Cortex of kidney (tissue), 1 donor: ENCODE measurements at places on chromosomes 4 and X.

GRCh38 chrX:128975745-128976144, 547.5 kb downstream of the SMARCA1 start:
- DNase-seq, result no peak

GRCh38 chr4:146159384-146160058, 16.0 kb upstream of the LSM6 start:
- no peak for DNase-seq

- no peak for DNase-seq
These were observed 494.9 kb downstream of the IDS start for GRCh38 chrX:149010013-149010852.

GRCh38 chrX:136626891-136627290, 21.1 kb upstream of the CD40LG start:
- DNase-seq, result no peak

- DNase-seq, result no peak
These were observed 127.7 kb downstream of the IRF2 start for GRCh38 chr4:184346682-184347081.

- DNase-seq, result no peak
These were observed 73.3 kb downstream of the CYLC1 start for GRCh38 chrX:83934220-83934619.

GRCh38 chrX:49166914-49167739, 4.6 kb downstream of the MAGIX start:
- peak; percentile 1 for DNase-seq

DNA sequence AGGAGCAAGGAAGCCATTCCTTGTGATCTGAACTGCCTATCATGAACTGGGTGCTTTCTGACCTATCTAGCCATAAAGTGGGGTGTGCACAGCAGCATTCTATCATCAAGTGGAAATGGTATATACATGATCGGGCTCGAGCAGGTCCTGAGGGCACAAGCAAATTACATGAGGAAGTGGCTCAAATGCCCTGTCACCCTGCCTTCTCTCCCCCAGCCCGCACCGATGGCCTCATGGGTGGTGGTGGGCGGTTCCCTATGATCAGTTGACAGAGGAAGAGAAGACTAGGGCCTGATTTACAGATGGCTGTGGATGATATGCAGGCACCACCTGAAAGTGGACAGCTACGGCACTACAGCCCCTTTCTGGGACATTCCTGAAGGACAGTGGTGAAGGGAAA, 46.3 kb upstream of the BCLAF3 start:
- DNase-seq, result no peak

DNA sequence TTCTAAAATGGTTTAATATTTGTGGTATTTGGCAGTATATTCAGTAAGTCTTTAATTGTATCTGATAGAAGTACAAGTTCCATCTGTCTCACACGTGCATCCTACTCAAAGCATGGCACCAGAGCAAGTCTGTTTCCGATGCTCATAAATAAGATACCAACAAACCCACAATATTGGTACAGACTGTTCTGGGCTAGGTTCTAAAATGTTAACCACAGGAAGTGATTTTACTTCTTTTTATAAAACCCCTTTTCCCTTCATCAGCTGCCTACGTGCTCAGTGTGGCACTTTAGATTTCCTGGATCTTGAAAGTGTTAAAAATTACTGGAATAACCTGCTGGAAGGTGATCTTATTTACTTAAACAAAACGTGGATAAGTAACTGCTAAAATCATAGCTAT, 165.1 kb downstream of the CFAP299 start:
- DNase-seq, result no peak

DNA sequence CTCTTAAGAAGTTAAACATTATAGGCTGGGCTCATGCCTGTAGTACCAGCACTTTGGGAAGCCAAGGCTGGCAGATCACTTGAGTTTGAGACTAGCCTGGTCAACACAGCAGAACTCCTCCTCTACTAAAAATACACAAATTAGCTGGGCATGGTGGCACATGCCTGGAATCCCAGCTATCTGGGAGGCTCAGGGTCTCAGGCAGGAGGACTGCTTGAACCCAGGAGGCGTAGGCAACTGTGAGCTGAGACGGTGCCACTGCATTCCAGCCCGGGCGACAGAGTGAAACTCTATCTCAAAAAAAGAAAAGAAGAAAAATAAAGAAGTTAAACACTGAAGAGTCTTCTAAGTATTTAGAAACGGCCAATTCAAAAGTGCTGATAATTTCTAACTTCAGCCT, 164.3 kb upstream of the GALNTL6 start:
- no peak for DNase-seq

- no peak for DNase-seq
These were observed 18.6 kb upstream of the ADRA2C start for GRCh38 chr4:3747581-3747904.

- no peak for DNase-seq
These were observed 230.6 kb downstream of the NSUN7 start for GRCh38 chr4:40980318-40980883.

DNA sequence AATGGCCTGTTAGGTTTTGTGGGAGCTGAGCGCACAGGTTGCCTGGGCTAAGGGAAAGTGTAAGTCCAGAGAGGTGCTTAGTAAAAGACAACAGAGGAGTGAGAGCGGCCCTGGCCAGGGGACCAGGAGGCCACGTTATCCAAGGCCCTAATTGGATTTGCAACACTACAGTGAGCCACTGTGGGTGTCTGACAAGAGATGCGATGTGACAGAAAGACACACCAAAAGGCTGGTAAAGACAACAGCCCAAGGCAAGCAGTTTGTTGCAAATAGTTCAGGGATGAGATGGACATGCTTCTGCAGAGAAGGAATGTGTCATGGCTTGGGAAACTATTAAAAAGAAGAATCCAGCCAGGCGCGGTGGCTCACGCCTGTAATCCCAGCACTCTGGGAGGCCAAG, 162.7 kb upstream of the KIT start:
- DNase-seq, result no peak

DNA sequence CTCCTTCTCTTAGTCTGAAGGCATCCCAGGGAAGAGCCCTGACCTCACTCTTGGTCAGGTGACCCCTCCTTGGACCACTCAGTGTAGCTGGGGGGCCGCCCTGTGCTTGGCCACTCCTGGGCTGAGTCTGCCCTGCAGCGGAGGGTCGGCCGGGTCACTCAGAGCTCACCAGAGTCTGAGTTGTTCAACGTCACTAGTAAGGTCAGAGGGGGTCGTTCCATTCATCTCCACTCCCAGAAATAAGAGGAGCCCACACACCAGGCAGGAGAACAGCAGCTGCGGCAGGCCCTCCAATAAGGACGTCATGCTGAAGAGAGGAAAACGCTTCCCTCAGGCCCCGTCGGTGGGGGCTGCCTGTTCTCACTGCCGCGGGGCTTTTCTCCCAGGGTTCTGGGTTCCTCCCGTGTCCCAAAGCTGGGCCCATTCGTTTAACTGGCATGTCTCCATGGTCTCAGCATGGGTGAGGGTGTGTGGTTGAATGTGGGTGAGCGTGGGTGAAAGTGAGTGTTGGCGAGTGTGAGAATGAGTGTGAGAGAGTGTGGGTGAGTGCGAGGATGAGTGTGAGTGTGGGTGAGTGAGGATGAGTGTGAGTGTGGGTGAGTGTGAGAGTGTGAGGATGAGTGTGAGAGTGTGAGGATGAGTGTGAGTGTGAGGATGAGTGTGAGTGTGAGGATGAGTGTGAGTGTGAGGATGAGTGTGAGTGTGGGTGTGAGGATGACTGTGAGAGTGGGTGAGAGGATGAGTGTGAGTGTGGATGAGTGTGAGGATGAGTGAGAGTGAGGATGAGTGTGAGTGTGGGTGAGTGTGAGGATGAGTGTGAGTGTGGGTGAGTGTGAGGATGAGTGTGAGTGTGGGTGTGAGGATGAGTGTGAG, 47.7 kb downstream of the ING2 start:
- DNase-seq, result no peak

DNA sequence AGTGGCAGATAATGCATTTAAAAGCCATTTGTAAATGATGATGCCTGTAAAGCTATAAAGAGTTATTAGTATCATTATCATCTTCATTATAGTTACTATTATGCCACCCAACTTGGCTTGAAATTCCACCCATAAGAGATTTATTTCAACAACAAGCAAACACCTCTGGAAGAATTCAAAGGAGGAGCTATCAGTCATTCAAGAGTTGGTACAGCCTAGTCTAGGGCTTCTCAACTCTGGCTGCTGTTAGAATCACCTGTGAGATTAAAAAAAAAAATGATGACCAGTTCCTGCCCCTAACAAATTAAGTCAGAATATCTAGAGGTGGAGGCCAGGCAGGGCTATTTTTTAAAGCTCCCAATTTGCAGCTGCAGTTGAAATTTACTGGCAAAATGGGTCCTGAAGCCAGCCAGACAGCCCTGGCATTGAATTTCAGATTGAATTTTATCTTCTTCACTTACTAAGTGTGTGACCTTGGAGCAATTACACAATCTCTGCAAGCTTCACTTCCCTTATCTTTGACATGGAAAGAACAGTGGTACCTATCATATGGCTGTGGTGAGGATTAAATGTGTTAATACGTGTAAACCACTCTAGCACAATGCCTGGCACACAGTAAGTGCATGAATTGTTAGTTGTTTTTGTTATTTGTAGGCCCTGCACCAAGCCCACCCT, 52.9 kb upstream of the EDA start:
- no peak for DNase-seq

GRCh38 chr4:47349326-47349725, 114.2 kb downstream of the COMMD8 start:
- no peak for DNase-seq

- no peak for DNase-seq
These were observed 104.9 kb downstream of the FAM53A start for GRCh38 chr4:1579001-1579900.

DNA sequence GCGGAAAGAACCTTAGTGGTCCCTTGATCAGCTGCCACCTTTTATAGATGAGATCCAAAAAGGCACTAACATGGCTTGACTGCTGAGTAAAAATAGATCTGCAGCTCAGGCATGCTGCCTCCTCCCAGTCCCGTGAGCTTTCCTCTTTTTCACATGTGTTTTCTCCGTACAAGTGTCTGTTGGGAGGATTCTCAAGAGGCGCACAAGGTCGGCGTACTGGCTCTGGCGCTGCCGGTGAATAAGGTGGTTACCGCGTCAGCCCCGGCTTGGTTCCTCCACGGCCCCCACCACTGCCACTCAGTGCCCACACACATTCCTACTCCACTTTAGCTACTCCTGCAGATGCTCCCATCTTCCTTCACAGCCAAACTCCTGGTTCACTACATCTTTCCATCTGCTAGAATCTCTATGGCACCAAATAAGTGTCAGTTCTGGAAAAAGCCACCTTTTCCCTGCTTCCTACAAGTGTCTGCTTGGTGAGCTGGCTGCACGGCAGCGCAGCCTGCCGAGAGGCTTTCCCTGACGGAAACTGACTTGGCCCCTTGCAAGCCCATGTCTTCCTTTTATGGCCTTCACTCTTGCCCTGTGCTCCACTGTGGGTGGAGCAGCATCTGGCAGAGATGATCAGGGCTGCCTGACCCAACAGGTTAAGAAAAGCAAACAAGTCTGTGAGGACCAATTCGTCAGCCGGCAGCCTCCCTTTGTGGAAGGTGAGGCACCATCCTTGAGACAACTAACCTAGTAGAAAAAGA, 99.8 kb downstream of the KLHL8 start:
- DNase-seq, result no peak
